ENCODE measurements at places on chromosomes 16 and 17.
A peak's percentile ranks its signal among the peaks of the same experiment; 100 is the strongest.

GRCh38 chr16:82589407-82589806, 37.4 kb upstream of the CDH13 start:
- DNase-seq: no peak

DNA sequence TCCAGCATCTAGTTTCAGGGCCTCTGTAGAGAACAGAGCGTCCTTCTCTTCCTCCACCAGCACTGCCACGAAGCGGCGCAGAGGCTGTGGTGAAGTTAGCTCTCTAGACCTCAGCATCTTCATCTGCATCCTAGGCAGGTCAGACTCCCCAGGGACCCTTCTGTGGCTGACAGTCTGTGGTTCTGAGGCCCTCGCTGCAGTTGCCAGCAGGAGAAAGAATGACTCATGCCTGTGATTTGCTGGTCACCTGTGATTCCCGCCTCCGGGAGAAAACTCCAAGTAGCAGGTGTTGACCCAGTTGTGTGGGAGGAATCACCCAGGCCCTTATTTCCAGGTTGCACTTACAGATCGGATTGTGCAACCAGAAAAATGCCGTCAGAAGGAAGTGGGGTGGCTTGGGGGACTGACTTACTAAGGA, 117.3 kb upstream of the CACNG5 start:
- DNase-seq: no peak

DNA sequence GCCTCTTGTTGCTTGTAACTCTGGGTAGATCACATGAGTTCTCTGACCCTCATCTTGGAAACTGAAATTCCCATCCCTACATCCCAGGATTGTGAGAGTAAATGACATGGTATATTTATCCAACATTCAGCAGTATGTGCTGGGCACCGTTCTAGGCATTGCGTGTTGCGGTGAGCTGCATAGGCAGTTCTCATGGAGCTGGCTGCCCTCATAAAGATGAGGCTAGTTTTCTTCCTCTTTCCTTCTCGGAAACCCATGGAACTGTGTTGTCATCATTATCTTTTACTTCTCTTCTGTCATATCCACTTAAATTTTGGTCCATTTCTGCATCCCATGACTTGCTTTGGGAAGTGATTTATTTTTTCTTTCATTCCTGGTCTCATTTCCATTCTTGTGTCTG, 17.2 kb downstream of the CMIP start:
- no peak for DNase-seq

GRCh38 chr17:33749171-33749570, 456.1 kb upstream of the ASIC2 start:
- no peak for DNase-seq

DNA sequence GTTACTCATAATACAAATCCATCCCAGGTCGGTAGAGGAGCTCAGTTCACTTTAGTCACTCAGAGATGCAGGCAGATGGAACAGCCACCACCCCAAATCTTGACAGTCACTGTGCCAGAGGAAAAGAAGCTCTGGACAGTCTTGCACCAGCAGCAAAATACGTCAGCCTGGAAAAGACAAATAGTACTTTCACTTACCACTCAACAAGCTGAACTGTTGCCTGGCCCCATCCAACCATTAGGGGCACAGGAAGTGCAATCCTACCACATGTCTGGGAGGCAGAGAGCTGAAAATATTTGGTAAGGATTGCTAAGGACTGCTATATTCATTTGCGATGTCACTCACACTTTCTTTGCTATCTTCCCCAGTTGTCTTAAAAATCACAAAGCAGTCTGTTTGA, 239.1 kb upstream of the TOX3 start:
- no peak for DNase-seq

- peak; percentile 74 for DNase-seq
Observed at GRCh38 chr17:2053380-2054261, 1.3 kb upstream of the HIC1 start.

GRCh38 chr17:15511142-15511541, 43.7 kb upstream of the CDRT4 start:
- DNase-seq: no peak

GRCh38 chr16:71303938-71304337, 14.7 kb upstream of the CMTR2 start:
- no peak for DNase-seq

GRCh38 chr17:39209317-39210092, 9.4 kb downstream of the RPL19 start:
- DNase-seq: peak; percentile 79

DNA sequence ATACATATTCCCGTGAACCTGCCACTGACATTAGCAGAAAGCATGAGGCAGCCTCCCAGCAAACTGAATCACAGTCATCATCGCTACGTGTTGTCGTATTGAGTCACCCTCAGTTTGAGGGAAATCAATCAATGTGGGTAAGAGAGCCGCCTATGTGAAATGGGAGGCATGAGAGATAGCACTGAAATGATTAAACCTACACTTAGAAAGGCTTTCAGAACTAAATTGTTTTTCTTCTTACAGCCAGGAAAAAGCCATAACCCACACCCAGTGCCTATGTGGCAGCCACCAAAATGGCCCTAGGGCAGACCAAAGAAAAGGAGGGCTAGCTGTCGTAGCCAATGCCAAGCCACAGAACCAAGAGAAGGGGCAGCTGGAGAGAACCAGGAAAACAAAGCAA, 90.5 kb downstream of the ADAMTS18 start:
- DNase-seq: peak; percentile 38

DNA sequence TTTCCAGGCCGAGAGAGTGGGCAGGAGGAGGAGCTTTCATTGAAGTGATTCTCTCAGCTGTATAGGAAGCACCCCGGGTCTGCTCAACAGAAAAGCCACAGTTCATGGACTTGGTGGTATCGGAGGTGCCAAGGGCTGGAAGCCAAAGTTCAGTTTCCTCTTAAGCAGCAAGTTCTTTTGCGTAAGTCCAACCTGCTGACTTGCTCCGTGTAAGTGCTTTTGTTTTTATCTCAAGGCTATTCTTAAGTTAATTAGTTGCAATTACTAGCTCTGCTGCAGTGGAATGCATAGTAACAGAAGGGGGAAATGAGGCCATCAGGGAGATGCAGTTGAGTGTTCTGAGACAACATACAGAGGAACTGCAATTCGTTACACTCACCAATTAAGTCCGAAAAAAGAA, 44.6 kb downstream of the SMIM36 start:
- DNase-seq: no peak

DNA sequence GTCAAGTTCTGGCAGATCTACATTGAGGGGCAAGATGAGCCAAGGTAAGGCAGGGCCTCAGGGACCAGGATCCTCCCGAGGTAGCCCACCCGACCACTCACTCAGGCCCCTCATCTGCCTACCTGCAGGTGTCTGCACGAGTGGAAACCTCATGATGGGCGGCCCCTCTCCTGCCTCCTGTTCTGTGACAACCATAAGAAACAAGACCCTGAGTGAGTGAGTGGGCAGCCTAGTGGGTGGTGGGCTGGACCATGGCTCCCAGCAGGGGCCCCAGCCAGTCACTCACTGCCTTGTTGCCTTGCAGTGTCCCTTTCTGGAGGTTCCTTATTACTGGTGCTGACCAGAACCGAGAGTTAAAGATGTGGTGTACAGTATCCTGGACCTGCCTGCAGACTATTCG, 5.4 kb downstream of the EDC4 start:
- no peak for DNase-seq

GRCh38 chr16:54236773-54237172, 49.8 kb downstream of the IRX3 start:
- peak; percentile 57 for DNase-seq

DNA sequence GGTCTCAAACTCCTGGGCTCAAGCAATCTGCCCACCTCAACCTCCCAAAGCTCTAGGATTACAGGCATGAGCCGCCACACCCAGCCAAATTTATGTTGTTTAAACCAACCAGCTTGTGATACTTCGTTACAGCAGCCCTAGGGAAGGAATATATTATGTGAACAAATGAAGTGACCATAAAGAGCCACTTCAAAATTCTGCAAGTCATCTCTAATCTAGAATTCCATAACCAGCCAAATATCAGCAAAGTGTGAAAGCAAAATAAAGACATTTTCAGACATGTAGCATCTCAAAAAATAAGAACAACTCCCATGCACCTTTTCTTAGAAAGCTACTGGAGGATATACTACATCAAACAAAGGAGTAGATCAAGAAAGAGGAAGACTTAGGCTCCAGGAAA, 36.0 kb downstream of the AIPL1 start:
- no peak for DNase-seq

DNA sequence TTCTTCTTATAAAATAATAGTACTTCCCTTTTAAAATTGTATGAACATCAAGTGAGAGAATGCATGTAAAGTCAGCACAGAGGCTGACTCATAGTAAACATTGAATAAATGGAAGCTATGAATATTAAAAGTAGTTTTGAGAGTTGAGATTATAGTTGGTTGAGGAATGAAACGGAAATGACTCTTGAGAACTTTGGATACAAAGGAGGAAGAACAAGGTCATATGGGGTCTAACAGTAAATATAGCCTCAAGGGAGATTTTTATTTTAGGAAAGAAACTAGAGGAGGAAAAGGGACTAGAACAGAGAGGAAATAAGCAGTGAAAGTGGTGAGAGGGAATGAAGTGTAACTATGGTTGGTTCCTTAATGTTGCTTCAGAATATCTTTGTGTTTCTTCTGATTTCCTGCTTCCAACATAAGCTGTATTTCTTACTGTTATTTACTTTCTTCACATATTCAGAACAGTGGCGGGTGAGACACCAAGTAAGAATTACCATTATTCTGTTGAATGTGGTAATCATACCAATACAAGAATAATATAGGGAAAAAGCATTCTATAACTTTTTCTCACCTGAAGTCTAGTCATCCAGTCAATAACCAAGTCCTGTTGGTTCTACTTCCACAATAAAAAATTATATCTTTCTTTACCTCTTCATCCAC, 165.1 kb downstream of the CHD9 start:
- DNase-seq: peak; percentile 57

- peak; percentile 38 for DNase-seq
Observed at GRCh38 chr17:51289696-51290111, 29.4 kb downstream of the UTP18 start.

GRCh38 chr16:75138233-75138632, 10.1 kb upstream of the ZFP1 start:
- DNase-seq: no peak

GRCh38 chr16:19186408-19186807, 18.4 kb downstream of the SYT17 start:
- DNase-seq: no peak

- DNase-seq: no peak
Observed at GRCh38 chr16:28984619-28985135, at the start of gene LAT. Gene LAT, plus strand, starts transcription at chr16:28985052. Its CDS starts 366 bp downstream, at chr16:28985418.

- peak; percentile 33 for DNase-seq
Observed at GRCh38 chr16:3838600-3839401, 41.7 kb downstream of the CREBBP start.

GRCh38 chr16:85330694-85331188, 218.5 kb upstream of the CIBAR2 start:
- DNase-seq: peak; percentile 87

DNA sequence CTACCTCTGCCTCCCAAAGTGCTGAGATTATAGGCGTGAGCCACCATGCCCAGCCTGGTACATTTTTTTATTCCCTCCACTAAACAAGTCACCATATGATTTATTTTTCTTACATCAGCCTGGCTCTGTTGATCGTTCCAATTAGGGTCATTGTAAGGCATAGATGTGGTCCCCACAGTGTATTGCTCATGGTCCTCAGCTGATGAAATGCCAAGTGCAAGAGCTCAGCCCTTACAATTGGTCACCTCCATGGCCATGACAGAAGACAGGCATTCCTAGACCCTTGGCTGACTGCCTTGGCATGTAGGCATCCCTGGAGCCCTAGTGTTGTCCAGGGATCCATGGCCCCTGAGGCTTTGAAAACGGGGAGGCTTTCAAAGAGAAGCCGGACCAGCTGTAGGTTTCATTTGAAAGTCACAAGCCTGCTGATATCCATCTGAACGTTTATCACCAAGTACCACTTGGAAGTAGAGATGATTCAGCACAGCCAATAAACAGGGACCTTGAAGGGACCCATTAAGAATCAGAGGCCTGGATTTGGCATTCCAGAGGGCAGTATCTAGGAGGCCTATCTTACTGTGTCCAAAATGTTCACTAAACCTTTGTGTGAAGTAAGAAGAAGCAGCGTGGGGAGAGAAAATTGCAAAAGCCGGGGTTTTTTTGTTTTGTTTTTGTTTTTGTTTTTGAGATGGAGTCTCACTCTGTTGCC, 20.6 kb upstream of the PRKCA start:
- DNase-seq: peak; percentile 69

DNA sequence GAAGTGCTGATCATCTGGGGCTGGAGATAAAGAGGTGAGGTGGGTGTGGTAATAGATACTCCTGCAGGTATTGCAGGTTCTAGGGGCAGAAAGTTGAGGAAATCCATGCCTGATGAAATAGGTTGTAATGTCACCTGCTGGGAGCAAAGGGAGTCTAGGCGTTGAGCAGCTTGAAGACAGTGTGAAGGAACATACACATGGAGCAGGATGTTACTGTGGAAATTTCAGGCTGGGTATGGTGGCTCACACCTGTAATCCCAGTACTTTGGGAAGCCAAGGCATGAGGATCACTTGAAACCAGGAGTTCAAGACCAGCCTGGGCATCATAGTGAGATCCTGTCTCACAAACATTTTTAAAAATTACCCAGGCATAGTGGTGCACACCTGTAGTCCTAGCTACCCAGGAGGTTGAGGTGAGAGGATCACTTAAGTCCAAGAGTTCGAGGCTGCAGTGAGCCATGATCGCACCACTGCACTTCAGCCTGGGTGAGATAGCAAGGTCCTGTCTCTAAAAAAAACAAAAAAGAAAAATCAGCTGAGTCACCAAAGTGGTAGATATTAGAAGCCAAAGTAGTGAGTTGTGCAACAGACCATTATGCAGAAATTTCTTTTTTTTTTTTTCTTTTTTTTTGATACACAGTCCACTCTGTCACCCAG, 9.1 kb upstream of the CRYBA1 start:
- DNase-seq: peak; percentile 67

- no peak for DNase-seq
Observed at GRCh38 chr17:1077986-1078711, 81.2 kb downstream of the TIMM22 start.

DNA sequence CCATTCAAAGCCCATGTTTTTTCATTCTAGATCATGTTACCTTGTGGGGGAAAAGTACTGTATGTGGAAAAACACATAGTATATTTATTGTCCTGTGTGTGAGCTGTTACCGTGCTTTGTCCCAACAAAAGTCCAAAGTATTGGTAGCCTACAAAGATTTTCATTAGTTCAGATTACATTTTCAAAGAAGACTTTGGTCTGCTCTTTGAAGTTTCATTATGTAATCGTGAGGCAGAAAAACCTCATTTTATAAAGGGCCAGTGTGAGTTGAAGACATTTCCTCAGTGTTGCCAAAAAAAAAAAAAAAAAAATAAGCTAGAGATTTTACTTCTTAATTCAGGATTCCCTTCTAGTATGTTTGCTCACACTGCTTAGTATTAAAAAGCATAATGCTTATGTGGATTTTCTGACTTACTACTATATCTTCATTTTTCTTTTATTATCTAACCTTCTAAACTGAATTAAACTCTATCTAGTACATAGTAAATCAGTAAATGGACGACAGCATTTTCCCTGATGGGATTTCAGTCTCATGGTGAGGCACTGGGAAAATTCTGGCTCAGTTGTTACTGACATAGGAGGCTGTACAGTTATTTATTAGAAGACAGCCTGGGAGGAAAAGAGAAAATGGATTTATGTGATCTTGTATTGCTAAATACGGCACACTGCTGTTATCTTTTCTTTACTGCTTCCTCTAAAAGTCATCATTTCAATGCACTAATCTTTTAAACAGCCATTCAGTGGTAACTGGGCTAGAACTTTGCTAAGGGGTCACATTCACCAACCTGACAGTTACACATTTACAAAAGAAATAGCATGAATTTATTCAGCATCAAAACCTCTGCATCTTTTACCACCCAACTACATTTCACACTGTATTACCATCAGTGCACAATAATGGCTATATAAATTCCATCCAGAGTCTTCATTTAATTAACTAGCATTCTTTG, 100.6 kb downstream of the STXBP4 start:
- DNase-seq: no peak

- no peak for DNase-seq
Observed at GRCh38 chr16:15866451-15866850, 9.6 kb upstream of the MYH11 start.

Data from fibroblast of skin of back (primary cell).